Mucosa of gallbladder (tissue), 1 donor: ENCODE measurements at places on chromosomes 3 and 15. TPM values are rescaled to one million over a fixed set of nuclear protein-coding genes. Genes with fewer than 3 reads are reported as not detected.

Gene RTP4
- 5.4 TPM for total RNA-seq

Gene KAT2B
- 16.8 TPM for total RNA-seq

DNA sequence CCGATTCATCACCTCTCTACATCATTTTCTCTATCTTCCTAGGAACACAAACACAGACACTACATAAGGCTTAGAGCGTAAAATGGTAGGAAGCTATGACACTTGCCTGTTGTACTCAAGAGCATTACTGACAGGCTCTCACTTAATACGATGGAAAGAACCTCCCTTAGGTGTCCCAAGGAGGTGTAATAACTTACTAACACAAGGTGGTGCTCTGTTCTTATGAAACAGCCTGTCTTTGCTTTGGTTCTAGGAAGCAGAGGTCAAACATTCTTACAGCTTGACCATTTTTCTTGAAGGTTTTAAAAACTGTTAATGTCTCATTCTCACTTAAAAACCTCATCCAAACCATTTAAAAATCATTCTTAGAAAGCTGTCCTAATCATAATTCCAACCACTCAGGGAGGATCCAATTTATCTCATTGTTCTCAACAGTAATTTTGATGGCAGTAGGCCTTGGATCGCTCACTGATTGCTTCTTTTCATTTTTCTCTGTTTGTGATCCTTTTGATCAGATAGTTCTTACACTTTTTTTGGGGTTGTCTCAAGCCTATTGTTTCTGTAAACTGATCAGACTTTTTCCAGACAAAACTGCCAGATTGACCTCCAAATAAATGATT is 317.8 kb upstream of the AGTR1 start:
- DNase-seq: no peak

- no peak for DNase-seq
Measured at GRCh38 chr3:37807749-37808148, 53.9 kb upstream of the CTDSPL start.

DNA sequence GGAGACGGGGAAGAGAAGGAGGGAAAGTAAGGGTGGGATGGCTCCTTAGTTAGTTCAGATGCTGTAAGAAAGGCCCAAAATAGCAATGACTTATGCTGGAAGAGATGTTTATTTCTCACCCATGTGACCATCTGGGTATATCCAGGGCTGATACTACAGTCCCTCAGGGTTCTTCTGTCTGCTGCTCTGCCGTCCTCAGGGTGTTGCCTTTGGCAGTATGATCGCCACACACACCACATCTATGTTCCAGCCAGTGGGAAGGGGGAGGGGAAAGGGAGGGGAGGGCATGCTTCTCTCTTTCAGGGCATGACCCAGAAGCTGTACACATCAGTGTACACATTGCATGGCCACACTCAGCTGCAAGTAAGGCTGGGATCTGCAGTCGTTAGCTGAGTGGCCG is 10.2 kb downstream of the CD276 start:
- no peak for DNase-seq

DNA sequence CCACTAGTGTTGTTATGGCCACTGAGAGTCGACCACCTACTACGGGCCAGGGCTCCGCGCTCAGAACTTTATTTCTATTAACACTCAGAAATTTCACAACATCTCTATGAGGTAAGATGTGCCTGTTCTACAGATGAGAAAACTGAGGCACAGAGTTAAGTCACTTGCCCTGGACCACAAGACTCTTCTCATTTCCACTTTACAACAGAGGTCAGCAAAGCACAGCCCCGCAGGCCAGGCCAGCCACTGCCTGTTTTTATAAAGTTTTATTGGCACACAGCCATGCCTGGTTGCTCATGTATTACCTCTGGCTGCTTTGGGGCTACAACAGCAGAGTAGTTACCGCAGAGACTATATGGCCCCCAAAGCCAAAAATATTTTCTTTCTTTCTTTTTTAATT is 503.6 kb downstream of the SHQ1 start:
- DNase-seq: no peak

DNA sequence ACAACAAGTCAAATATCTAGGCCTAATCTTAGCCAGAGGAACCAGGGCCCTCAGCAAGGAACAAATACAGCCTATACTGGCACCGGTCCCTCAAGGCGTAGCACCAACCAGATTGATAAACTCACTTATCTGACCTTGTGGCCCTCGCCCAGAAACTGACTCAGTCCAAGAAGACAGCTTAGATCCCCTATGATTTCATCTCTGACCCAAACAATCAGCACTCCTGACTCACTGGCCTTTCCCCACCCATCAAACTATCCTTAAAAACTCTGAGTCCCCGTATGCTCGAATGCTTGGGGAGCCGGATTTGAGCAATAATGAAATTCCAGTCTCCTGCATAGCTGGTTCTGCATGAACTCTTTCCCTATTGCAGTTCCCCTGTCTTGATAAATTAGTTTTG is 1.6 kb upstream of the SORD start:
- DNase-seq: no peak

GRCh38 chr15:39434751-39435238 is 146.1 kb upstream of the THBS1 start:
- no peak for DNase-seq

- DNase-seq: no peak
Measured at GRCh38 chr15:78570710-78571109, 5.4 kb downstream of the CHRNA5 start.

DNA sequence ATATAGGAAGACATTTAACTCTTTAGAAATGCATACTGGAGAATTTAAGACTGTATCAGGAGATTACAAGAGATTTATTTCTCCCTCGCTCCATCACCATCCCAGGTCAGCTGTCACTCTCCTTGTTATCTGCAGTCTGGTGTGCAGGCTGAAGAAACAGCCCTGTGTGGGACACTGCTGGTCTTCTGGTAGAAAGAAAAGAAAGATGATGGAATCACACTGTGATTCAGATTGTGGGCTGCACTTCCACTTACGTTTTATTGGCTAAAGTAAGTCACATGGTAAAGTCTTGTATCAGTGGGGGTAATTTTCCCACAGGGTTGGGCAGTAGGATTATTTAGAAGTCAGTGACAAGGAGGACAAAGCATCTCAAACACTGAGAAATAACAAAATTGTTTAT is 18.1 kb upstream of the ATP1B3 start:
- DNase-seq: no peak

Gene HIGD2B
- not detected for total RNA-seq

DNA sequence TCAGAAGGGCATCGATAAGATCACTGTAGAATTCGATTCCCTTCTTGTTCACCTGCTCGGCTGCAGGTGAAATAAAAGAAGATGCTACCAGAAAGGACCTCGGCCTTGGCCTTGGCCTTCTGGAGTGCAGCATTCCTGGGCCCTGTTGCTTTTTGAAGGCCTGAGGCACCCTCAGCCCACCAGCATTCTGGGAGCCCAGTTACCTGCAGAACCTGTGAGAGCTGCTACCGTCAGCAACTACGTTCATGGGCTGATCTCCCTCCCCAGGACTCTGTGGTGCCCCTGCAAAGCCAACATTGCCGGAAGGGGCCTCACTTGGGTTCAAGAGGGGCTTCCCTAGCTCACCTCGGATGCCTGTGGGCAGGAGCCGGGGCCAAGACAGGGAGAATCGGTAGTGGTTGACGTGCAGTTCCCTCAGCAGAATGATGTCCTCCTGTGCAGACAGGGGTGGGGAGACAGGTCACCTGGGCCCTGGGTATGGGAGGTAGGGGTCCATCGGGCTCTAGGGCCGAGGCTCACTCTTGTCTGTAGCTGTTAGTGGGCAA is 2.2 kb downstream of the LCTL start:
- DNase-seq: no peak

DNA sequence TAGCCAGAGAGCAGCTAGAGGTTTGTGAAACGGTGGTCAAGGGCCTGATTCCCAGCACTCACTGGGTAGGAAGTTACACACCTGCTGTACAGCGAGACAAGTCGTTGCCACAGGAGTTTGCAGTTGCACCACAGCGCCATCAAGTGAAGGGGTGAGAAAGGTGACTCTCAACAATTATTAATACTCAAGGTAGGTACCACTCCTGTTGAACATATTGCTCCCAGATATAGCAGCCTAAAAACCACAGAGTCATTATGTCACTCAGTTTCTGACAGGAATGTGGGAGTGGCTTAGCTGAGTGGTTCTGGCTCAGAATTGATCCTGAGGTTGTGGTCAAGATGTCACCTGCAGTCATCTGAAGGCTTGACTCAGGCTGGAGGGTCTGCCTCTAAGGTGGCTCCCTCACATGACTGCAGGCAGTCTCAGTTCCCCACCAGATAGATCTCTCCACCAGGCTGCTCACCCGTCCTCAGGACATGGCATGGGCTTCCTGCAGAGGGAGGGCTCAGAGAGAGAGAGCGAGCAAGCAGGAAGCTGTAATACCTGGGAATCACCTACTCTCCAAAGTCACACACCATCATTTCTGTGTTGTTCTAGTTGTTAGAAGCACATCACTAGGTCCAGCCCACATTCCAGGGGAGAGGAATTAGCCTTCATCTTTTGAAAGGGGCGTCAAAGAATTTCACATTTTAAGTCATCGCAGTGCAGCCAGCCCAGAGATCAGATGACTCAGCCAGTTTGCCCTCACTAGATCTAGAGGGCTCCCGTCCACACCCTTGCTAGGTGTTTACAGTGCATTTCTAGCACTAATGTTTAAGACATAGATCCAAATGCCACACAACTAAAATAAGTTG is 17.0 kb upstream of the ANO10 start:
- peak; percentile 17 for DNase-seq

GRCh38 chr3:188133646-188134045 is 20.3 kb upstream of the LPP start:
- no peak for DNase-seq

DNA sequence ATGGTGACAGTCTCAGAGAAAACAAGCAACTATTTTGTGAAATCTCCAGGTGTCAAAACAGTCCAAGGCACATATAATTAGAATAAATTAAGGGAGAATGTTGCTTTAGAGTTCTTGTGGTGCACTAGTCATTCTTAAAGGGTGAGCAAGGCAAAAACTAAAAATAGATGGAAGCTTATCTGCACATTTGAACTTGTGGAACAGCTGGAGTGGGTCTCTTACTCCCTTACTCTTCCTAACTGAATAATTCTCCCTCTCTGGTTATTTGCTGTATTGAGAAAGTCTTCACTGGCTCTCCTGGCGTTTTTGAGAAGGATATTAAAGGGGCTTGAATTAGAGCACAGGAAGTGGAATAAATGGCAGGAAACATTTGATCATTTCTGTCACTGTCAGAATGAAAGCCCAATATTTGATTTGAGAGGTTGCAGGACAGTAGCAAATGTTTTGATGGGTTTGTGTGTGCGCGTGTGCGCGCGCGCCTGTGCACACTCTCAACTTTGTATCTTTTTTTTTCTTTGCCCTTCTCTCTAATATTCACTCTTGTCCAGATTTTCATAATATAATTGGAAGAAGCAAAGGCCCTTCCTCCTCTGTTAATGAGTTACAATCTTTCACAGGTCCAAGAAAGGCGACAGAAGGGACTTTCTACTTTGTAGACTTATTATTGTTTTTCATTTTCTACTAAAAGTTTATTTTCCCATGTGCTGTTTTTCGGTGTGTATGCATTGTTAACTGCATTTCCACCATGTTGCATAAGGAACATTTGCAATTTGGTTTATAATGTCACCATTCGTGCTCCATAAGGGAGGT is 40.9 kb downstream of the AKAP13 start:
- no peak for DNase-seq

GRCh38 chr15:58171476-58172061 is 33.4 kb downstream of the AQP9 start:
- DNase-seq: no peak

Gene BLM
- total RNA-seq: 1.2 TPM
